ENCODE measurements at places on chromosomes 16 and 17.

- DNase-seq: peak; percentile 49
Observed at GRCh38 chr16:82655072-82655714, 28.4 kb downstream of the CDH13 start.

- no peak for DNase-seq
Observed at GRCh38 chr17:53948323-53948722, 125.6 kb downstream of the KIF2B start.

- no peak for DNase-seq
Observed at GRCh38 chr17:81056312-81056711, 21.4 kb downstream of the BAIAP2 start.

DNA sequence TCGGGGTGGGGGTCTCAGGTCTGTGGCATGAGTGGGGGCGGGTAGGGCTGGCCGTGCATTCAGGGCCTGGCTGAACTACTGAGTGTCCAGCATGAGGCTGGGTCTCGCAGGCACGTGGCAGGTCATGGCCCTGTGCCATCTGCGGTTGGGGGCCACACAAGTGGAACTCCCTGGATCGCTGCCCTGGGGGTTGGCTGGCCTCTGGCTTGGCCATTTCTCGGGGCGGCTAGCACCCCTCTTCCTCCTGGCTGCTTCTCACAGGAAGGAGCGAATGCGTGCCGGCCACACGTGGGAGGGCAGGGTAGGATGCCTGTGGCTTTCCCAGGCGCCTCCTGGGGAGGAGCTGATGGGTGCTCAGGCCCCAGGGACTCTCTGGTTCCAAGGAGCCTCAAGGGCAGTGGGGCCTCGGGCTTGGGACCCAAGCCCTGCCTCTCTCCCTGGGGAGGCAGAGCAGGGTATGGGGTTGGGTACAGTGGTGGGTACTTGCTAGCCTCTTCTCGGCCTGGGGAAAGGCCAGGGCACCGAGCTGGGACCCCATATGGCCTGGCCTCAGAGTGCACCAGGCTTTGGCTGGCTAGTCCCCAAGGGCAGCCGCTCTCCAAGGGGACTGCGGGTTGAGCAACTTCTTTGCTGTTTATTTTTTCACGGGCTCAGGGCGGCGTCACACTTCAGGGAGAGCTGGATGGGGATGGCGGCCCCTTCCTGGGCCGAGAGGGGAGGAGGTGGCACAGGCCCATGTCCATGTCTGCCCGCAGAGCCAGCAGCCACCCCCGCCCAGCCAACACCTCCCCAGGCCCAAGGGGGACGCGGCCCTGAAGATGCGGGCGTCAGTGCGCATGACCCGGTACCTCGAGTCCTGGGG, 37.5 kb downstream of the ADCY7 start:
- DNase-seq: no peak

DNA sequence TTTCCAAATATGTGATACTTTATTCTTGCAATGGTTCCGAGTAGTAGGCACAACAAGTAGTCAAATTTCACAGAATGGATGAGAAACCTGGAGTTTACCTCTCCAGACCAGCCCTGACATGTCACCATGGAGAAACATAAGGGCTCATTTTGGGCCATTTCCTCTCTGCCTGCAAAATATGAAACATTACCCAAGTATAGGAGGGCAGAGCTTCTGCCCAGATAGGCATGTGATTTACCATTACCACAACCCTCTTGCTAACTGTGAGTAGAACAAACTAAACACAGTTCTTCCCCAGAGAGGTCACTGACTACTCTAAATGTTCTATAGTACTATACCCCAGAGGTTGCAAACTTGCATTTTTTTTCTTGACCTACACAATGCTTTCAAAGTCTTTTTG, 15.7 kb upstream of the KPNB1 start:
- DNase-seq: no peak

- DNase-seq: no peak
Observed at GRCh38 chr17:338442-339192, 14.0 kb downstream of the RPH3AL start.

DNA sequence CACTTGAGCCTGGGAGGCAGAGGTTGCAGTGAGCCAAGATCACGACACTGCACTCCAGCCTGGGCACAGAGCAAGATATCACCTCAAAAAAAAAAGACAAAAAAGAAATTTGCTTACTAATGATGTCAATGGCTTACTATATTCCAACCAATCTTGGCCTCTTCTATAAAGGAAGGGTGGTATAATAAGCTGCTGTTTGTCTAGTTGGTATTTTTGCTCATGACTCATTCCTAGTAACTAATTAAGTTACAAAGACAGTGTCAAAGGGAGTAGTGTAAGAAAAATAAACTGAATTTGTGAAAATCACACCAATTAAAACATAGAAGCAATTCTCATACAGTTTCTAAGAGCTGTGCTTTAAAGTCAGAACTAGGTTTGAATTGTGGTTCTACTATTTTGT, 82.5 kb downstream of the NLK start:
- no peak for DNase-seq

DNA sequence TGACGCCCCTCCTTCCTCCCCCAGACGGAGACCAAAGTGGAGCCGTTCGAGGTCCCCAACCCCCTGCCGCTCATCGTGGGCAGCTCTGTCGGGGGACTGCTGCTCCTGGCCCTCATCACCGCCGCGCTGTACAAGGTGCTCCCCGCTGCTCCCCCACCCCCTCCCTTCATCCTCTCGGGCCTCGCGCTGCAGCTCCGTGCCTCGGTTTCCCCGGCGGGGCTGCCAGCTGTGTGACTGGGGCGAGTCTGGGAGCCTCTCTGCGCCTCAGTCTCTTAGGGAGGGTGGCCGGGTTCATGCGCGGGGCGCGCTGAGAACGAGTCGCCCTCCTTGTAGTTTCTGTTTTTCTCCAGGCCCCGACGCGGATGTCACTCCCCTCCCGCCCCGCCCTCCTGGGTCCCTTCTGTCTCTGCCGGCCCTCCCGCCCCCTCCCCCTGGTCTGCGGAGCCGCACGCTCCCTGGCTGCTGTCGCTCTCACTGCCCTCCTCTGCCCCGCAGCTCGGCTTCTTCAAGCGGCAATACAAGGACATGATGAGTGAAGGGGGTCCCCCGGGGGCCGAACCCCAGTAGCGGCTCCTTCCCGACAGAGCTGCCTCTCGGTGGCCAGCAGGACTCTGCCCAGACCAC, 23.7 kb upstream of the ITGAX start:
- no peak for DNase-seq

DNA sequence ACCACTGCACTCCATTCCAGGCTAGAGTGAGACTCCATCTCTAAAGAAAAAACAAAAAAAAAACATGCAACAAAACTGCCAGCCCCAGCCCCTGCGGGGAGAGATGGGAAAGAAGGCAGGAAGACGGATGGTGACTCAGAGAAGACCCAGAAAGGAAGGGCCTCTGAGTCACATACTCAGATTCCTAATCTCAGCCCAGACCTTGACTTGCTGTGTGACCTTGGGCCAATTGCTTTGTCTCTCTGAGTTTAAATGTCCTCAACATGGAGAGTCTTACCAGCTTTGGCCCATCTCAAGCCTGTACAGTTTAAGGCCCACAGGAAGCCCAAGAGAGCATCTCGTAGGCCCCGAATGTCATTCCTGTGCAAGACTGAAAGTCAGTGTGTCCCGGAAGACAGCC, 86.5 kb upstream of the LHX1 start:
- peak; percentile 3 for DNase-seq

GRCh38 chr16:8500351-8500750, 90.0 kb downstream of the TMEM114 start:
- DNase-seq: no peak

GRCh38 chr17:6749519-6749918, 6.3 kb upstream of the XAF1 start:
- DNase-seq: no peak

DNA sequence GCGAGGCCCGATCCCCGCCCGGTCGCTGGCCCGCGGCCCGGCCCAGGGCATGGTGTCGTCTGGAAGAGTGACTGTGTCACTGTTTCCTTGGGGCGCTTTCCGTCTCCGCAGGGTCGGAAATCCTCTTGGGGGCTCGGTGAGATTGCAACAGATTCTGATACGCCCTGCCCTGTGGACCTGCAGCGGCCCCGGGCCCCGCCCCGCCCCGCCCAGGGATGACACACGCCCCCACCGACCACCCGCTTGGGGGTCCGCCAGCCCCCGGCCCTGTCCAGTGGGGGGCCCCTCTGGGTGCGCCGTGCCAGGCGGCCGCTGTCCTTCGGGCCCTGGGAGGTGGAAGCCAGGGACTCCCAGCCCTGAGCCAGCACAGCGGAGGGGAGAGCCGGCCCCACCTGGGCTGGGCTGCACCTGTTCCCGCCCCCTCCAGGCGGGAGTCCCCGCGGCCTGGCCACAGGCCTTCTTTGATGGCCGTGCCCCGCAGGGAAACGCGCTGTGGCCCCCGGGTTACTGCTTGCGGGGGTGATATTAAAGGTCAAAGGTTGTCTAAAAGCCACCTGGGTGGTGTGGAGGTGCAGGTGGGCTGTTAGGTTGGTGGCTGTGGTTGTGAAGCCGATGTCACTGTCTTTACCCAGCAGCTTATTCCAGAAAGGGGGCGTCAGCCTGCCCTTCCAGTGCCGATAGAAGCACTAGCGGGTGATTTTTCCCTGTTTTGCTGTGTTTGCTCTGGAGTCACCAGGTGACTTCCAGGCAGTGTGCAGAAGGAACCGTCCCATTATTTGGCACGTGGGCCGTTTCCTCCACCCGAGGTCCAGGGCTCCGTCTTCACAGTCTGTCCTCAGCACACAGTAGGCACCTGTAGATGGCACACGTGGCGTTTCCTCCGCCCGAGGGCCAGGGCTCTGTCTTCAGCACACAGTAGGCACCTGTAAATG, 752 bp downstream of the TBC1D24 start:
- DNase-seq: peak; percentile 26

DNA sequence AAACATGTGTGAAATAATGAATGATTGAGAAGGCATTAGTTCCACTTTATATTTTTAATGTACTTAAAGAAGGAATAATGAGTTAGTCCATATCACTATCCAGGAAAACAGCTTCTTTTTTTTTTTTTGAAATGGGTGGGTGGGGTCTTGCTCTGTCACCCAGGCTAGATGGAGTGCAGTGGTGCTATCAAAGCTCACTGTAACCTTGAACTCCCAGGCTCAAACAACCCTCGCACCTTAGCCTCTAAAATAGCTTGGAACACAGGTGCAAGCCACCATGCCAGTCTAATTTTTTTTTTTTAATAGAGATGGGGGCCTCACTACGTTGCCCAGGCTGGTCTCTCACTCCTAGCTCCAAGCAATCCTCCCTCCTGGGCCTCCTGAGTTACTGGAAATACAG, 275.5 kb downstream of the CEP112 start:
- no peak for DNase-seq

DNA sequence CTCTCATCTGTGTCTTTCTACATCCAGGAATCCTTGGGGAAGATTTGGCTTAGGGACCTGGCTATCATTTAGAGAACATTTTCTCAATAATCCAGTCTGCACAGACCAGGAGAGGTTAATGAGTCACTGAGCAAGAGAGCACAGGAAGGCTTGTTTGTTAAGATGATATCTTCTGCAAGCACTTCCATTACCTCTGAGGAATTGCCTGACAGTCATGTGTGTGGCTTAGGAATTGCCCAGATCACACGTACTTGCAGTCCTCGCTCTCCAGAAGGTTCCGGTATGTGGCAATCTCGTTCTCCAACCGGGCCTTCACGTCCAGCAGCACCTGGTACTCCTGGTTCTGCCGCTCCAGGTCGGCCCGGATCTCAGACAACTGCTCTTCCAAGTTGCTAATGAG, 3.3 kb downstream of the KRT37 start:
- DNase-seq: no peak

- no peak for DNase-seq
Observed at GRCh38 chr17:65198653-65199382, 61.6 kb downstream of the RGS9 start.

- no peak for DNase-seq
Observed at GRCh38 chr17:49969134-49969759, at the start of gene DLX4. DLX4 (plus strand) TSS chr17:49969190; CDS start chr17:49969469, 279 bp downstream.

DNA sequence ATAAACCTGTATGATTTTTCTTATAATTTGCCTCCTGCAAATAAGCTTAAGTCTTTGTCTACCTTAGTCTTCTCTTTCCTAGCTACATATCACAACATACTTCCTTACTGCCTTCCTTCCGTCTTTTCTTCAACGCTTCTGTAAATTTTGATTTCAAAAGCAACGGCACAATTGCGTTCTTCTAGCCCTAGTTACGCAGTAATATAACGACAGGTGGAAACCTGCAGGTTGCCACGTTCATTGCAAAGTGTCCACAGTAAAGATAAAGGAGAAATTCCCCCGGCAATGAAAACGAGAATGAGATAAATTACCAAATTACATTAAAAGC, 546 bp upstream of the PSMD7 start:
- no peak for DNase-seq

DNA sequence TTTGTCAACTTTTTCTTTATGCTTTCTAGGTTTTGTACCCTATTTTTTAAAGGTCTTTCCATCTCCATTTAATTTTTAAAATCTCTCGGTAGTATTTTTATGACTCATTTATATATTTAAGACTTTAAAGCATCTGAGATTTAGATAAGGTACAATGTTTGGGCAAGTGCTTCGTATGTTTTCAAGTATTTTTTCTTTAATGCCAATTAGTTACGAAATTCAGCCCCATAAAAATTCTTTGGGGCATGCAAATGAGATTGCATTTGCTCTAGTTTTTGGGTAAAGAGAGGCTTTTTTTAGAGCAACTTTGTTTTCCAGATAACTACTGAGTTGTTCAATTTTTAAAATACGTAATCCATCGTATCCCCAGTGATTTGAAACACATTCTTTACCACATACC, 65.3 kb upstream of the CRHR1 start:
- DNase-seq: no peak

DNA sequence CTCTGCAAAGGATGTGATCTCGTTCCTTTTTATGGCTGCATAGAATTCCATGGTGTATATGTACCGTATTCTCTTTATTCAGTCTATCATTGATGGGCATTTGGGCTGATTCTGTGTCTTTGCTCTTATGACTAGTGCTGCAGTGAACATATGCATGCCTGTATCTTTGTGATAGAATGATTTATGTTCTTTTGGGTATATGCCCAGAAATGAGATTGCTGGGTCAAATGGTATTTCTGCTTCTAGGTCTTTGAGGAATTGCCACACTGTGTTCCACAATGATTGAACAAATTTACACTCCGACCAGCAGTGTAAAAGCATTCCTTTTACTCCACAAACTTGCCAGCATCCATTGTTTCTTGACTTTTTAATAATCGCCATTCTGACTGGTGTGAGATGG, 60.2 kb upstream of the ADORA2B start:
- no peak for DNase-seq

GRCh38 chr16:88591577-88592021, 21.4 kb downstream of the ZC3H18 start:
- DNase-seq: peak; percentile 31

- no peak for DNase-seq
Observed at GRCh38 chr17:83151442-83152226, 72.2 kb downstream of the METRNL start.

GRCh38 chr16:75527825-75528299, 8.0 kb downstream of the CHST5 start:
- DNase-seq: no peak

All from stimulated activated CD8-positive, alpha-beta memory T cell treated with anti-CD3 and anti-CD28 coated beads, Interleukin-15, amount 100 ng/mL, for 48 hours (primary cell).